ENCODE measurements at places on chromosomes 2 and 18.
A peak's percentile ranks its signal among the peaks of the same experiment; 100 is the strongest.

DNA sequence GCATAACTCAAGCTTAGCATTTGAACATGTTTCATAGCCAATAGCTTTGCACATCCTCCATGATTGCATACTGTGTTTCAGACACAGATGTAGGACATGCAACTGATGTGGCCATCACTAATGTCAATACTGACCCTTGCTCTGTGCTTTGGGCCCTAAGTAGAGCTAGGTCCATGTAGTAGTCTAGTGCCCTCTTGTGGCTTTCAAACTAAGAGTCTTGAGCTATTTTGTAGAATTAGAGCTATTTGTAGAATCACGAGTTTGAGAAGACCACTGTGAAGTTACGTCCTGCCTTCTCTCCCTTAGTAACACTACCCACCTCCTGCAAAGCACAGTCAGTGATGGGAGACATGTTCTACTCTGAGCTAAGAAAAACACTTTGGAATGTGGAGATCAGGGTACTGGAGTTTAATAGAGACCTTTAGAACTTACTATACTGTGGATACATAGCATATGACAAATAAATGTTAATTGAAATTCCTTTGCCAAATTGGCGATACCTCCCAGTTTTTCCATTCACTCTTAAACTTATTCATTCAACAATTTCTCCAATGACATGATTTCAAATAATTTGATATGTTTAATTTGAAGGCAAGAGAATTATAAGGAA is 306.5 kb upstream of the TNP1 start:
- peak; percentile 17 for DNase-seq

GRCh38 chr18:62741118-62741566 is 25.8 kb downstream of the PHLPP1 start:
- no peak for DNase-seq

- DNase-seq, result no peak
Observed at GRCh38 chr2:68565858-68566257, 77.5 kb upstream of the PROKR1 start.

GRCh38 chr2:59752071-59752470 is 801.4 kb downstream of the BCL11A start:
- DNase-seq, result no peak

- no peak for DNase-seq
Observed at GRCh38 chr18:3380384-3380961, 69.5 kb upstream of the TGIF1 start.

GRCh38 chr2:200128296-200128695 is 172.9 kb downstream of the MAIP1 start:
- DNase-seq, result no peak

- DNase-seq, result no peak
Observed at GRCh38 chr18:13137670-13138419, 80.7 kb upstream of the LDLRAD4 start.

- DNase-seq, result no peak
Observed at GRCh38 chr18:30965237-30965636, 77.3 kb downstream of the DSC3 start.

GRCh38 chr2:126536605-126537200 is 119.3 kb upstream of the GYPC start:
- no peak for DNase-seq

DNA sequence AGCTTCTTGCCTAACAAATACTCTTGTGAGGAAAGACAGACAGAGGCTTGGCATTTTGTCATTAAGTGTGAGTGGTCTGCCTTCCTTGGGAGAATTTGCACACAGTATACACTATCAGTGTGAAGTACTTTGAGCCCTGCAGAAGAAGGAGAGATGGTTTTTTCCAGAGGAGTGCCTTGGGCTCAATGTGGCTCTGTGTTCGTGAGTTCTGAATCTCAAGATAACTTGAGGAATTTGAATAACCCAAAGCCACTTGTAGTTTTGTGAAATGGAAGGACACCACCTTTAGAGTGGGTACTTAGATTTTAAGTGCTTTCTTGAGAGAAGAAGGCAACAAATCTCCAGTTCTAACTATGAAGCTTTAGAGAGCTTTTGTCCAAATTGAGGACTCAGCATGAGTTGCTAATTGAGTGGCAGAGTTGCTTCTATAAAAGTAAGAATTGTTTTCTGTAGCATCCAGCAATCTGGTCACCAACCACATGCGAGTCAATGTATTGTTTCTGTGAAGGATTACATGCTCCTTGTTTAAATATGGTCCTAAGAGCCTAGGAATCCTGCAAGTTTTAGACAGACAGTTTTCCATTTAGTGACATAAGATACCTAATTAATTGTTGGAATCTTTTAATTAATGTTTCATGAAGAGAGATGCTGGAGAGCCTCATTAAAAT is 68.3 kb downstream of the BABAM2 start:
- DNase-seq, result no peak

DNA sequence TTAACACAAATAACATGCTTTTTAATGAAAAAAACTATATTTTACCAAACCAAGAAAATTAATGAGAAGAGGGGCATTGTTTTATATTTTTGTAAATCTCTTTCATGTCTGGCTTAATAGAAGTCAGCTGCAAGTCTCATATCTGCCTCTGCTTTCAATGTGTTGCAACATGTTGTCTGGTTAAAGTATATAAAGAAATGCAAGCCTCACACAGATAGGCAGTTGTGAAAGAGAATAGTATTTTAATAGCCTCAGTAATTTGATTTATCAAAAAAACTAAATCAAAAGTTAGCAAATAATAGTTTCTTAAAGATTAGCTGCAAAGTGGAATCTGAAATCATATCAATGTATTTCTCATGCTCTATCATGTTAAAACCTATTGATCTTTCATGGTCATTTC is 52.9 kb upstream of the NCOA1 start:
- no peak for DNase-seq

DNA sequence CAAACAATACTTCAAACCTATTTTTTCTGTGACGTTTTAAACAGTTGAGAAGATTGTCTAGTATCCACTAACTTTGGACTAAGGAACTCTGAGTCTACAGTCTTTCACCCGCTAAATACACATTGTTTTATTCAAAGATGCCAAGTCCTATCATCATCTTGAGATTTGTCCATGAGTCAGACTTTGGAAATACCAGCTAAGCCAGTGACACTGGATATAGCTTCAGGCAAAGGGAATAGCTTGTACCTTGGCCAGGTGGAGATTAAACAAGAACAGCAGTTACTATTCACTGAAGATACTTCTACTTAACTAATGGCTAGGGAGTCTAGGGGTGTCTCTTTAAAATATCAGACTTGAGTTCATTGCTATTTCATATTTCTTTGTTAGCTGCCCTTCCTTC is 137.5 kb downstream of the COMMD1 start:
- DNase-seq, result peak; percentile 12

Data from retinal pigment epithelial cell (primary cell).